Activated CD4-positive, CD25-positive, alpha-beta regulatory T cell treated with anti-CD3 and anti-CD28 coated beads, Interleukin-2, amount 50 U/mL, for 24 hours (primary cell): ENCODE measurements at places on chromosomes 3 and 15.

DNA sequence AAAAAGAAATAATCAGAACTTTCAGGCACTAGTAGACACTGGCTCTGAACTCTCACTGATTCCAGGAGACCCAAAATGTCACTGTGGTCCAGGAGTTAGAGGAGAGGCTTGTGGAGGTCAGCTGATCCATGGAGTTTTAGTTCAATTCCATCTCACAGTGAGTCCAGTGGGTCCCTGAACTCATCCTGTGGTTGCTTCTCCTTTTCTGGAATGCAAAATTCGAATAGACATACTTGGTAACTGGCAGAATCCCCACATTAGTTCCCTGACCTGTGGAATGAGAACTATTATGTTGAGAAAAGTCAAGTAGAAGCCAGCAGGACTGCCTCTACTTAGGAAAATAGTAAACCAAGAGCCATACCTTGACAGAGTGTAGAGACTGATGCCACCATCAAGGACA is 87.3 kb upstream of the OXTR start:
- ATAC-seq, result no peak

DNA sequence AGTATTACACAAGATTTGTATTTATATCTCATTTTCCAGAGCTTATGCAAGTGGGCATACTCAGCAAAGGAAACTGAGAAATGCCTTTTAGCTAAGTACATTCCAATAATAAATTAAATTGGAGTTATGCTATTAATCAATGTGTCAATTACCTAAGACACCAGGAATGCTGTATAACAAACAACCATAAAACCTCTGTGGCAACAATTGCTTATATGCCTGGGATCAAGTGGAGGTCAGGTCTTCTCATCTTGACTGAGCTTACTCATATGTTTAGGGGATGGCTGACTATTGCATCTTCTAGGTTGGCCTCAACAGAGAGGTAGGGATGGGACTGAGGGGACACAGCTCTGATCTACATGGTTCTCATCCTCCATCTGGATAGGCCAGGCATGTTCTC is 30.7 kb downstream of the CD200R1L start:
- no peak for ATAC-seq

- no peak for ATAC-seq
Observed at GRCh38 chr15:56058986-56059385, 65.6 kb upstream of the NEDD4 start.

DNA sequence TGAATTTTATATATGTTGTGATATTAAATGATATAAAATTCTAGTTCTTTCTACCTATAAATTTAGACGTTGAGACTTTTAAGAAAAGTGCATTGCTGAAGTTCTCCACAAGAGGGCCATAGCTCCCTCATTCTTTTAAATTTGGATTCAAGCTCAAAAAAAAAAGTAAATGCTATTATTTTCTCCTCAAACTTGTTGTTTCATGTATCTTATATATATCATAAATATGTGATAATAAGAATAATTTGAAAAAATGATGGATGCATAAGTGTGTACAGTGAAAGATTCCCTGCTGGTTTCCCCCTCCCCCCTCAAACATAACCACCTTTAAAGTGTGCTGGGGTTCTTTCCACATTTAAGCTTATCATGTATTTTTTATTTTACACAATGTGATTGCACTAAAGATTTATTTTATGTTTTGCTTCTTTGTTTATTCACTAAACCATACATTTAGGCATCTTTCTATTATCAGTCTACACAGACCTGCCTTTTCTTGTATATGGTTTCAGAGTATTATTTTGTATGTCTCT is 769.4 kb upstream of the GOLIM4 start:
- no peak for ATAC-seq

GRCh38 chr3:170585937-170586310 is at the start of gene SLC7A14:
SLC7A14 (minus strand) TSS chr3:170586075; CDS start chr3:170526936, 59,139 bp downstream.
- no peak for ATAC-seq

DNA sequence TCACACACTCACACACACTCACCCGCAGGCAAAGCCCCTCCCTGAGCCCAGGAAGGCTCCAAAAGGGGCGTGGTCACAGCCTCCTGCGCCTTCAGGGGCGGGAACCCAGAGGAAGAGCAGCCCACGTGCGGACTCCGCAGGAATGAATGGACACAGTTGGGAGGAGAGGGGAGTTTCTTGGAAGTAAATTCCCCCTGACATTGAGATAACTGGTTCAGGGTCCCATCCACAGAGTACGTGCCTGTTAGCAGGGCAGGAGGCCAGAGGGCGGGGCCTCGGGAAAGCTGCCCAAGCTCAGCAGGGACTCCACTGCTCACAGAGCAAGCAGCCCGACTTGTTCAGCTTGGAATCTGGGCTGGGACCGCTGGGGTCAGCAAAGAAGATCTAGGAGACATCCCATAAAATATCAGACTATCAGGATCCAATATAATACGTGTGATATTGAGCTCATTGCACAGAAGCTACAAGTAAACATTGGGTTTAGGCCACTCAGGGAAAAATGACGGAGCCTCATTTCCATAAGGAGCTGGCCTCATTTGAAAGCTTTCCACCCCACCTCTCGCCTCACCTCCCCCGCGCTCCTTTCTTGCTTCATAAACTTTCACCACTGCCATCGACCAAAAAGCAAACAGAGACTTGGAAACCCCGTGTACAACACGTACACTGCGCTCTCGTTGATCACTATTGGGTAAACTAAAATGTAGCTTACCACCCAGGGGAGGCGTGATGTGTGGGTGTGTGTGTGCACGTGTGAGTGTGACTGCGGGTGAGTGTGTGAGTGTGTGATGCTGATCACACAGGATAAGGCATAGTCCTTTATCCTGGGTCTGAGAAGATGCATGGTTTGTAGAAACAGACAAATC is 36.0 kb downstream of the TM2D3 start:
- ATAC-seq, result no peak

- ATAC-seq, result no peak
Observed at GRCh38 chr3:197798863-197799262, 7.8 kb downstream of the LRCH3 start.

GRCh38 chr15:95405447-95405846 is 925.1 kb upstream of the NR2F2 start:
- ATAC-seq, result no peak

- no peak for ATAC-seq
Observed at GRCh38 chr3:170058127-170058526, 20.3 kb downstream of the GPR160 start.

DNA sequence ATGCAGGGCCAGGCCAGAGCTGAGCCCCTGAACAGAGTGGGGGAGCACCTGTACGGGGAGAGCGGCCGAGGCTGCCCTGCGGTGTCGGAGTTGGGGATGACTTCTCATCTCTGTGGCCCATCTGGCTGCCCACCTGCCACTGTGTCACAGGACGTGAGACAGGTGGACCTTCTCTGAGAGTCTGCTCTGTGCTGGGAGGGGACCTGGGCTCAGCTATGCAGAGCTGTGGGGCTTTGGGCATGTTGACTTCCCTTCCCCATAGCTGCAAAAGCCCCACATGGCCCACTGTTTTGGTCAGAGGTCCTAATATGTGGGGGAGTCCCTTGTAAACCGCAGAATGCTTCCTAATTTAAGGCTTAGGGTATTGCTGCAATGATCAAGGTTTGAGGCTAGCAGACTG is 68.0 kb upstream of the TRPM1 start:
- ATAC-seq, result no peak

DNA sequence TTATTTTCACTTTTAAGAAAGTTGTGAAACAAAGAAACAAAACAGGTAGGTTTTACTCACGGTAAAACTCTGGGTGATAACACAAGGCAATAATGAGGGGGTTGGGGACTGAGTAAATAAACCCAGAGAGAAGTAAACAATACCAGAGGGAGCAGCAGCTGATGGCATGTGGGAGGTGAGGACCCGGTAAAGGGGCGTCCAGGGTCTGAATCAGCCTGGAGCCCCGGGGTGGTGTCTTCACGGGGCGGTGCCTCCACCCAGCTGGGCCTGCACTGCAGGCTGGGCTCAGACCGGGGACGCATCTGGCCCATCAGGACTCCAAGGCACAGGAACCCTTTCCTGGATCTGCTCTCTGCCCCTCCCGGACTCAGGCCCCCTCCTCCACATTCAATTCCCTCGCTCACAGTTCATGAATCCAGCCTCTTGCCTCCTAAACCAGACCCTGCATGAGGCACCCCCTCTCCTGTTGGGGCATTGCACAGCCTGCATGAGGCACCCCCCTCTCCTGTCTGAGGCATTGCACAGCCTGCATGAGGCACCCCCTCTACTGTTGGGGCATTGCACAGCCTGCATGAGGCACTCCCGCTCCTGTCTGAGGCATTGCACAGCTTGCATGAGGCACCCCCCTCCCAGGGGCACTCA is 73.9 kb upstream of the MFGE8 start:
- ATAC-seq, result no peak

GRCh38 chr15:62190274-62190673 is 25.2 kb upstream of the C2CD4B start:
- ATAC-seq, result no peak

- ATAC-seq, result no peak
Observed at GRCh38 chr3:46114323-46114988, 87.2 kb upstream of the XCR1 start.

- no peak for ATAC-seq
Observed at GRCh38 chr15:34047893-34048775, 9.1 kb upstream of the AVEN start.

- no peak for ATAC-seq
Observed at GRCh38 chr3:4749567-4750002, 229.7 kb upstream of the BHLHE40 start.

DNA sequence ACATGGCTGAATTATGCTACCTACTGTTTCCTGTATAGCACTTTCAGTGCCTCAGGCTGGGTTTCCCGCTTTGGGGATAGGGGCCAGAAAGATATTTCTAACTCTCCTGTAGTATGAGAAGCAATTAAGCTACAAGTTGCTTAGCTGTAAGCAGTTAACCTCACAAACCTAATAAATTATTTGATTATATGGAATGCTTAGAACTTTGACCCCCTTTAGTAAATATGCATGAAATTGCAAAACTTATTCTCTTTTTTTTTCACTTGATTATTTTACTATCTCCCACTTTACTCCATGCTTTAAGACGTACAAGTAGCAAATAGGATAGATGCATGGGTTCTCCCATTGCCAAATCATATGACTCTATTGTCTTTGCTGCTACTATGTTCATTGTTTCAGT is 27.5 kb upstream of the CHMP2B start:
- no peak for ATAC-seq

DNA sequence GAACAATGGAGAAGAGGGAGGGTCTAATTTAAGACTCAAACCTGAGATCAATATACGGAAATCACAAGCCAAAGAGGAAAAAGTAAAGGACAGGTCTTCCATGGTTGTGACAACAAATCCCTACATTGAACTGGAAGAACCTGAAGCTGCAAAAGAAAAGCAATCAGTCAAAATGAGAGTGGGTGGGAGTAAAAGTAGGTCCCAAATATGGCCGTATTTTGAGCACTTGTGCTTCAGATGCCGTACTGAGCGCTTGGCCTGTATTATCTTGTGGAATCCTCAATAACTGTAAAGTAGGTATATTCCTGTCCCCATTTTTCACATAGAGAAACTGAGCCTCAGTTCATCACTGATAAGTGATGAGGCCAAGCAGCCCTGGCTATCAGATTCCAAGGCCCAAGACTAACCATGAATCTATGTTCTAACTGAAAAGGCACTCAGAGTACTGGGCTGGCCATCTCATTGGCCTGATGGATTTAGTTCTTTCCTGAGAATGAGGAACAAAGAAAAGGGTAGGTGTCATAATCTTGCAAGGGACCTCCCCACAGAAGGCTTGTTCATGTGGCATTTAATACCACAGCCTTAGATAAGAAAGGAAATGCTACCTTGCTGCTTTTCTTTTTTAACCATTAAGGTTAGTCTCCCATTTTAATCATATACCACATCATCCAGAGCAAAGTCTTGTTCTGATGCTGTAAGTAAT is 52.5 kb downstream of the LRRN1 start:
- ATAC-seq, result peak; percentile 55

GRCh38 chr15:62824111-62825015 is 218.2 kb upstream of the TPM1 start:
- no peak for ATAC-seq

DNA sequence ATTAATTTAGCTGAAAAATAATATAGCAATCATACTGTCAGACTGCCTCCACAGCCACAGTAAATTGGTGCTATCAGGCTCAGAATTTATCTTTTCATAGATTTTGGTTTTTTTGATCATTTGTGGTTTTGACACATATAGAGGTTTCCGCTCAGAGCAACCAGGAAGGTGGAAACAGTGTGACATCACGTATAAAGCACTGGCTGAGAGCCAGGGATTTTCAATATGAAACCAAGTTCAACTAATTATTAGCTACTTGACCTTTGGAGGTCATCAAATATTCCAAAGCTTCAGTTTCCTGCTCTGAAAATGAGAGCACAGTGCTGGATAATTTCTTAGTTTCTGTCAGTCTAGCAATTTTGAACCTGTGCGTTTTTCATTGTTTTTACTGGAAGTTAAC is 433.8 kb upstream of the SUCLG2 start:
- ATAC-seq, result peak; percentile 88
